NCI-H1417 treated with DMSO at 0.1 percent for 48 hours (cell line): ENCODE measurements at places on chromosomes 1 and 21.

- DNase-seq = no peak
These were observed 37.8 kb upstream of the WNT2B start for GRCh38 chr1:112470966-112471365.

DNA sequence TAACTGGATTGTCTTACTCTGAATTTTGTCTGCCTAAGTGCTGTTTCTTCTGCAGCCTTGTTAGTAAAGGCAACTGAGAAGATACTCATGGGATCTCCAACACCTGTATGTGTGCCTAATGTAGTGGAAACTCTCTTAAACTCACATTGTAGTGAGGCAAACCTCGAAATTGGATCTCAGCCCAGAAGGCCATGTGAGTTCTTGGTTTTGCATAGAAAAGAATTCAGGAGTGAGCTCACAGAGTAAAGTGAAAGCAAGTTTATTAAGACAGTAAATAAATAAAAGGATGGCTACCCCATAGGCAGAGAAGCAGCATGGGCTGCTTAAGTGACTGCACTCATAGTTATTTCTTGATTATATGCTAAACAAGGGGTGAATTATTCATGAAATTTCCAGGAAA, 1344.7 kb downstream of the NCAM2 start:
- no peak for DNase-seq

DNA sequence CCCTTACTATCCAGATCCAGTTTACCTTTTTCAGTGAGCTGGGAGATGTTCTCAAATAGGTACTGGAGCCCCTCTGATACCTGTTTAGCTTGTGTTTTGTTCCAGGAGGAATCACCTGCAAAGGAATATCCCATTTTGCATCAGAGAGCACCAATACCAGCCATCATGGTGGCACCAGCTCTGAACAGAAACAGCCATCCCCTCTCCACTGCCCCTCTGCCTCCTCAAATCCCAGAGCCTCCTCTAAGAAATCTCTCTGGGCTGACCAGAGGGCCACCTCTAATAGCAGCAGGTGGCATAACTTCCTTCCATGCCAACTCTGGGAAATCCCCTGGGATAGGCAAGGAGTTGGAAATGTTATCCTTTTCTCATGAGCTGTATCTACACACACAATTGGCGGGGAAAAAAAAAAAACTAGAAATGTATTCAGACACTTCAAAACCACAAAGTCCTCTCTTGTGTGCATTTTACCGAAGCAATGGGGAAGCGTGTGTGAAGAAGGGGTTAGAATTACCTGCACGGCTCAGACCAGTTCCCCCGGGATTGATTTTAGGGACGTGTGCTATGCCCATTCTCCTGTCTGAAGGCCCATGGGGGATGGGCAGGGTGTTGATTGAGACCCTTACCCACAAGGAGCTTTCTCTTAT, 2.4 kb downstream of the PGLYRP4 start:
- DNase-seq = no peak

- DNase-seq = no peak
These were observed 326.7 kb upstream of the RGS18 start for GRCh38 chr1:191831572-191831971.

GRCh38 chr1:147272042-147272441, 29.6 kb downstream of the CHD1L start:
- no peak for DNase-seq

GRCh38 chr1:248688527-248689298, 13.9 kb downstream of the OR14I1 start:
- no peak for DNase-seq

DNA sequence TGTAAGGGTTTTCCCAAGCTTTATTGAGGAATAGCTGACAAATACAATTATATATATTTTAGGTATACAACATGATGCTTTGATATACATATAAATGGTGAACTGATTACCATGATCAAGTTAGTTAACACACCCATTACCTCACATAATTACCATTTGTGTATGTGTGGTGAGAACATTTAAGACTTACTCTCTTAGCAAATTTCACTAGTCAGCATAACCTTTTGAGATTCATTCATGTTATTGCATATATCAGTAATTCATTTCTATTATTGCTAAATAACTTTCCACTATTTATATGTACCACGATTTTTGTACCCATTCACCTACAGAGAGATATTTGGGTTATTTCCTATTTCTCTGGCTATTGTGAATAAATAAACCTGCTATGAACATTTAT, 16.2 kb upstream of the TP53BP2 start:
- no peak for DNase-seq
